Kidney glomerular epithelial cell (primary cell): ENCODE measurements at places on chromosomes 3 and 15.

GRCh38 chr3:190531406-190531805, 17.5 kb downstream of the IL1RAP start:
- DNase-seq = no peak

- no peak for DNase-seq
Measured at GRCh38 chr3:191357909-191358308, 27.6 kb upstream of the UTS2B start.

GRCh38 chr15:63347074-63347857, 34.4 kb downstream of the CA12 start:
- peak; percentile 69 for DNase-seq

DNA sequence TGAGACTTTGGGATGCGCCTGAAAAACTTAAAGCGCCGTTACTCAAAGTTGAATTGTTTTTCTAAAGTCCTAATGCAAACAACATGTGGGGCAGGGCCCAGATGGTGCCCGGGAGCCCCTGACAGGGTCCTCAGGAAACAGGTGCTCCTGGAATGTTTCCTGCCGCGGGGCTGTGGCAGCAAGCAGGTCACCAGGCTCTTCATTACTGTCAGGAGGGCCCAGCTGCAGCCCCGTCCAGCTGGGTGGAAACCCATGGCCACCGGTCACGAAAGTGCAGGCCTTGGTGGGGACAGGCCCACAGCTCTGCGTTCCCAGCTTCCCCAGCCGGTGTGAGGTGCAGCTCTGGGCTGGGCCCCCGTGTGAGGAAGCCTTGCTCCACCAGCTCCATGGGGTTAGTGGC, 63.9 kb upstream of the GATA2 start:
- DNase-seq = no peak

- DNase-seq = no peak
Measured at GRCh38 chr3:41141433-41142167, 57.7 kb upstream of the CTNNB1 start.

GRCh38 chr3:61158216-61158615, 93.0 kb downstream of the FHIT start:
- no peak for DNase-seq

GRCh38 chr3:13835246-13835645, 44.6 kb downstream of the WNT7A start:
- no peak for DNase-seq

DNA sequence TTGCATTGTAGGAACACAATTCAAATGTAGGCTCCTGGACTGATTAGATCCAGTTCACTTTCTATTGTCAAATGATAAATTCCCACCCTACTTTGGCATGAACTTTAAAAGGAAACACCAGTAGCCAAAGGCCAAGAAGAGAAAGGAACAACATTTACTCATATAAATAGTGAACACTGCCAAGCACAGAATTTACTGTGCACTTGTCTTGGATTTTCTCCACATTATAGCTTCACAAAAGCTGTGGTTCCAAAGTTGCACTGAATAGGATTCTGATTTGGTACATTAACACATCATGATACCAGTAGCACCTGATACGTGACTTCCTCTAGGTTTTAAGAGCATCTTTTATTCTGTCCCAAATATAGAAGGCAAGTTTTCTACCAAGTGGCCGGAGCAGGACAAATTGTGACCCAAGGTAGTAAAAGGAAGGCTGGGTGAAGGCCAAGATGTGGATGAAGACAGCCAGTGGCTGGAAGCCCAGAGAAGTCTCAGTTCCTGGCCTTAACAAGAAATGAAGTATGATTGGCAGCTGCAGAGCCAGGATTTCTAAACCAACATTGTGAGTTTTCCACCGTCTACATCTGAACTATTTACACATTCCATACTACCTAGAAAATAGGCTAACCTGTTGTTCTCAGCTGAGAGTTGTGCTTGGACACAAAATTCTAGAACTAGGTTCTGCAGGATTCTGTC, 206.7 kb downstream of the THRB start:
- no peak for DNase-seq

GRCh38 chr3:100865442-100865841, 127.8 kb downstream of the ABI3BP start:
- no peak for DNase-seq

DNA sequence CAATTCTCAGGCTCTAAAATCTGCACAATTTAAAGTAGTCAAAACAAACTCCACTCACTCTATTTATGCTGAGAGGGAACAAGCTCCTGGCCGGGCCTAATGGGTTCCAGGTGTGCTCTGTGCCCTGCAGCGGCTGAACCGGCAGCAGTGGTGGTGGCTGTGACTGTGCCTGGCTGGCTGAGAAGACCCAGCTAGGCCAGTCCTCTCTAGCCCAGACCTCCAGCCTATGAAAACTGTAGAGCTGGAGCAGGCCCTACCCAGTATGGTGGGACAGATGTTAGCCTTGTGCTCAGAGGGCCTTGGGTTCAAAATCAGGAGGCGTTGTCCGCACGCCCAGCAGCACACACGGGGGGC, 37.0 kb downstream of the EPHB3 start:
- DNase-seq = no peak

DNA sequence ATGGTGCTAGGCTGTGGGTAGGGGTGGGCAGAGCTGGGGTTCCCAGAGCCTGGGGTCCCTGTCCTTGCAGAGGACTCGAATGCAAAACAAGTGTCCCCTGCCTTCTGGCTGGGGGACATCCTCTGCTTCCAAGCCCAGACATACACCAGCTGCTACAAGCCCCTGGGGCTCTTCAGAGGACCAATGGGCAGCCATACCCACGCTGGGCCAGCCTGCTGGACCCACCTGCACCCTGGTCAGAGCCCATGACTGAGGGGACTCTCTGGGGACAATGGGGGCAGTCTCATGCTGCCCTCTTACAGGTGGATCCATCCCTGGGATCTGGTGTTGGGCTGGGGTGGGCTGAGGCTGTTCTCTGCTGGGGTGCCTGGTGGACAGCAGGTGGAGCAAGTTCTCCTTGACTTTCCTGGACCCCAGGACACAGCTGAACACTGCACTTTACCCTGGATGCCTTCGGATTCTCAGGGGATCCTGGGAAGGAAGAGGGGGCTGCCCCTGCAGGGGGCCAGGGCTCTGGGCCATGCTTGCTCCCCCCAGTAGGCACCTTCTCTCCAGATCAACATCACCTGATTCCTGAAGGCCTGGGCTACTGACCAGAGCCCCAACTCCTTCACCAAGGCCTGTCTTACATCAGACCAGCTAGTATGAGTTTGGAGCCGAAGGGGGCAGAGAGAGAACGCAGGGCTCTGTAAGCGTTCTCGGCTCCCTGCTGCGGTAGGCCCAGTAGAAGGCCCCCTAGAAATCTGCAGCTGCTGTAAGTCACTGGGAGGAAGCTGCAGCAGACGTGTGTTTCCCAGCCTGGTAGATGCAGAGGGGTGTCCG, 7.2 kb upstream of the COMMD4 start:
- no peak for DNase-seq

DNA sequence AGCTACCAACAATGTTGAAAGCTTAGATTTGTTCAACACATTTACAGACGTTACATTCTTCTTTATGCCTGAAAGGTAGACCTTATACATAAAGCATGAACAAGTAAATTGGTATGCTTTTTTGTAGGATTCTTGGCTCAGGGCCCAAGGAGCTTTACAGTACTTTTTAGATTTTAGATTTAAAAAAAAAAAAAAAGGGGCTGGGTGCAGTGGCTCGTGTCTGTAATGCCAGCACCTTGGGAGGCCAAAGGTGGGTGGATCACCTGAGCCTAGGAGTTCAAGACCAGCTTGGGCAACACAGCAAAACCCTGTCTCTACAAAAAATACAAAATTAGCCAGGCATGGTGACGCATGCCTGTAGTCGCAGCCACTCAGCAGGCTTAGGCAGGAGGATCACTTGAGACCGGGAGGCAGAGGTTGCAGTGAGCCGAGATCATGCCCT, 39.7 kb downstream of the MEF2A start:
- no peak for DNase-seq

GRCh38 chr3:32290619-32291018, 52.1 kb downstream of the CMTM8 start:
- DNase-seq = no peak

DNA sequence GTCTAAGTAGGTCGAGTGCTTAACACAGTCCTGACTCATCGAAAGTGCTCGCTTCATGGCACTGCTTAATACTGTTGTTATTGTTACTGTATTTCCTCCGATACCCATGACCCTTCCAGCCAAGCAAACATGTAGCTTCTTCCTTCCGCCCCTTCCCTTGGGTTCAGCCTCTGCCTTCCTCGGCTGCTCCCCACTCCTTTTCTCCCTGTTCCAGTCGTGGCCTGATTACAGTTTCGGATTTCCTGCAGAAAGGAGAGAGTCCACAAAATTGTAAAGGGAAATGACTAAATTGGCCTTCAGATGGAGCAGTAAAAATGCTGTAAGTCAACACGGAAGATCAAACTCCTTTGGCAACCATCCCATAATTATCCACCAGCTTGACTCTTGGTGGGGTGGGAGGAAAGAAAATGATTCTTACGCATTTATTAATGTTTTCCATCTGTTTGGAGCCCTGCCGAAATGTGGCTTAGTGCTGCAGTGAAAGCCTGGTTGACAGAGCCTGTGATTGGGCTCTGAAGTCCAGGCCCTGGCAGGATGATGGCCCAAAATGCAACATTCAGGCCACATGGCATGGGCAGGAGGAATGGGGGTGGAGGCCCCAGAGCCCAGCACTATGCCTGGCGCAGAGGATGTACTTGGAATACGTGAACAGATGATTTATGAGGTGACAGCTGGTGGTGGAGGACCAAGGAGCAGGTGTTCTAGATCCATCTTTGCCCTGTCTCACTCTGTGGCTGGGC, 37.6 kb downstream of the FAM3D start:
- DNase-seq = peak; percentile 84

DNA sequence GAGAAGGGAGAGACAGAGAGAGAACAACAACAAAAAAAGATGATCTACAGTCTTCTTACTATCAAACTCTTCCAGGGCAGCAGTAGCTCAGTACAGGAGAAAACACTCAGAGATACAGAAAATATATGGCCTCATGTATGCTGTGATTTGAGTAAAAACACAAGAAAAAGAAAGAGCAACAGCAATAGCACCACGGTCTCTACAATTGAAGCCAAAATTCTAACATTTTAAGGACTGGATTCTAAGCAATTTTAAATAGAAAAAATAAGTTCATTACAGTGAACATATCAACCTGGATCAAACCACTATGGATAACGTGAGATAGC, 43.5 kb upstream of the ALCAM start:
- no peak for DNase-seq

GRCh38 chr3:194984622-194985021, 286.3 kb downstream of the XXYLT1 start:
- DNase-seq = no peak

- no peak for DNase-seq
Measured at GRCh38 chr3:331881-332280, 135.3 kb downstream of the CHL1 start.

GRCh38 chr15:31352911-31353811, 26.5 kb downstream of the KLF13 start:
- no peak for DNase-seq

DNA sequence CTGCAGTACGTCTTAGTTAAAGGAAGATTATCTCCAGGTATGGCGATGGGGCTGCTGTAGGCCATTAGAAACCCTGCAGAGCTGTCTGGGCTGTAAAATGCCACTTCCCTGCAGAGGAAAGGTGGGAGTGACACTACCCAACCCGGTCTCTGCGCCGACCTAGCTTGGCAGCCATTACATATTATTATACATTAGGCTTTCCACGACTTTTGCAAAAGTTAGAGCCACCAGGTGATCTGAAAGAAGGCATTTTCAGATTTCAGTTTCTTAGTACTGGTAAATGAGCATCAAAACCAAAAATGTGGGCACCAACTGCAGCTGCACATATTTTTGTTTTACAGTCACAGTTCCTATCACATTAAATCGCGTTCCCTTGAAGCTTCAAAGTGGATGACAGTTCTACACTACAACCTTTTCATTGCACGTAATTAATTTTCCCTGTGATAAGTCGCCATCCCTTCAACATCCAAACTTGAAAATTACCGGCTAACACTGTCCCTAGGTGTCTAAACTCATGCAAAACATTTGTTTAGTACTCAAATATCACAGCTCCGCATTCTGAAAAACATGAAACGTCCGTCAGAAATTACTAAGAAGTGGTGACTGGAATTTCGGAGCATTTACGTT, 81.4 kb upstream of the CHD2 start:
- DNase-seq = no peak

DNA sequence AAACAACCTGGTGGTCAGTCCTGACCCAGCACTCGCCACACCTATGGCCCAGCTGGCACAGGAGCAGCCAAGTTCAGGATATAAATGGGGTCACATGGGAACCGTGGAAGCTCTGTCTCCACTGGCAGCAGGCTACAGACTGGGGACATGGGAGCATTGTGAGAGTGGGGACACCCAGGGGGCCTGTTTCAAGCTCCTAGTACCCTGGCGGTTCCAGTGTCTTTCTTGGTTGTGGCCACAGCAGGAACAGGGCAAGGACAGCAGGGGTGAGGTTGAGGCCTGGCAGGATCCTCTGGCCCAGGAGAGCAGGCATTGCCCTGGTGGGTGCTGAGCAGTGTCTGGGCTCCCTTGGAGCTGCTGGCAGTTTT, 1.9 kb downstream of the CSK start:
- no peak for DNase-seq

GRCh38 chr15:28018291-28019044, 80.6 kb downstream of the OCA2 start:
- DNase-seq = no peak

GRCh38 chr3:152909180-152909883, 74.4 kb downstream of the P2RY1 start:
- no peak for DNase-seq

GRCh38 chr15:72728821-72729220, 42.8 kb downstream of the BBS4 start:
- no peak for DNase-seq

- no peak for DNase-seq
Measured at GRCh38 chr15:31251165-31251564, 75.5 kb upstream of the KLF13 start.

DNA sequence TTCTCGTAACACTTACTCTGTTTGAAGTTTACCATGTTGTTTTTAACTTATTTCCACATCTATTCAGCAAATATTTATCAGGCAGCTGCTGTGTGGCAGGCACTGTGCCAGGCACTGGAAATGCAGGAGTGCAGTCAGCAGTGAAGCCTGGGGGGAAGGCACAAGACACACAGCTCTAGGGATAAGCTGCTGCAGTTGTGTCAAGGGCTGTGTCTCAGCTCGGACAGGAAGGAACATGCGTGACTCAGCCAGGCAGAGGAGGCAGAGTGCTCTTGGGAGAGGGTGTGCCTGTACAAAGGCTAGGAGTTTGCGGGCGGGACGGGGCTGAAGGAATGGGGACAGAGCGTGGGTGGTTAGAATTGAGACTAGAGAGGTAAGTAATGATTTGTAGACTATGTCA, 24.7 kb downstream of the LYSMD4 start:
- DNase-seq = peak; percentile 63

DNA sequence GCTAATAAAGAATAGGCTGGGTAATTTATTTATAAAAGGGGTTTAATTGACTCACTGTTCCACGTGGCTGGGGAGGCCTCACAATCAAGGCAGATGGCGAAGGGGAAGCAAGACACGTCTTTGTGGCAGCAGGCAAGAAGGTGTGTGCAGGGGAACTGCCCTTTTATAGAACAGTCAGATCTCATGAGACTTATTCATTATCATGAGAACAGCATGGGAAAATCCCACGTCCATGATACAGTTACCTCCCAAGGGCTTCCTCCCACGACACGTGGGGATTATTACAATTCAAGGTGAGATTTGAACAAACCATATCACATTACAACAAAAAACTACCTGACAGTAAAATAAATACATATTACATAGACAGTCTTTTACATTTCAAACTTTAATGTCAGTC, 414.9 kb downstream of the NAALADL2 start:
- DNase-seq = no peak

- no peak for DNase-seq
Measured at GRCh38 chr3:68176600-68176999, 522.2 kb upstream of the SUCLG2 start.
